Activated T-cell treated with anti-CD3 and anti-CD28 coated beads, Interleukin-2, amount 50 U/mL, for 72 hours (primary cell): ENCODE measurements at places on chromosomes 4 and X. TPM values are rescaled to one million over a fixed set of nuclear protein-coding genes. Genes with fewer than 3 reads are reported as not detected.

The NUP62CL gene
- total RNA-seq = 4.9 TPM

GRCh38 chrX:37785569-37785968 is 5.7 kb downstream of the CYBB start:
- H3K27me3 ChIP-seq = peaks cover 11% of the 10 kb centered on the region
- H3K36me3 ChIP-seq = no peaks in the 10 kb centered on the region
- no peak for DNase-seq
- H3K4me1 ChIP-seq = peaks cover 15% of the 10 kb centered on the region
- H3K27ac ChIP-seq = no peak overlapping the region
- no peak overlapping the region for H3K4me3 ChIP-seq

The LONRF3 gene
- total RNA-seq = 3.3 TPM

DNA sequence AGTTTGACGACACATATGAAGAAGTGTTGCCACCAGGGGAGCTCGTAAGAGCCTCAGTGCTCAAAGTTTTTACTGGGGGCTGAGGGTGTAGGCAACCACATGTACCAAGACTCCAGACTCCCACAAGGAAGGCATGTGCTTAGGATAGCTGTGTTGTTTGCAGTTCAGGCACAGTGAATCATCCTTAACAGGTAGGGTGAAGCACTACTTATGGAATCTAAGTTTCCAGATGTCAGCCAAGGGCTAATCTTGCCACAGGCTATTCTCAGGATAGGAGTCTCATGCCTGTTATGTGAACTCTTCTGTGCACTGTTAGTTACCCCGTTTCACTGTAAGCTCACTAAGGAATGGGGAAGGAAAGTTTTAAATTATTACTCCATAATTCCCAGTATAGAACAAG is 202.6 kb downstream of the TMA16 start:
- H3K4me3 ChIP-seq = no peak overlapping the region
- no peaks in the 10 kb centered on the region for H3K4me1 ChIP-seq
- H3K27ac ChIP-seq = no peak overlapping the region
- no peak for DNase-seq
- H3K36me3 ChIP-seq = no peaks in the 10 kb centered on the region
- H3K27me3 ChIP-seq = peaks cover 9% of the 10 kb centered on the region

DNA sequence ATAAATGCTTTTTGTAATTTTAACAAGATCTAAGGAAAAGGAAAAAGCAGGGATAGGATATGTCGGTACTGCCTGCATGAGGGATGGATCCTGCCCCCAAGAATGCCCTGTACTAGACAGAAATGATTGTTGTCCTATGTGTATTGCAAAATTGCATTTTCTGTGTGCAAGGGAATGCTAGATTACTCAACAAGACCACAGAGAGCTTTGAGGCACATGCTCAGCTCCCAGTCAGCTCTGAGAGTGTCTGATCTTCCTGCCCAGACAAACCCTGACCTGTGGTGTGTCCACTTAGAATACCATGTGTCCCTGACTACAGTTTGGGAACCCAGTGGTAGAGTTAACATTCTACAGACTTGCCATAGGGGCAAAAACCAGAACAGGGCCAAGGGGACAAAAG is 129.2 kb upstream of the PAK3 start:
- no peak overlapping the region for H3K27ac ChIP-seq
- no peaks in the 10 kb centered on the region for H3K36me3 ChIP-seq
- DNase-seq = no peak
- H3K4me1 ChIP-seq = no peaks in the 10 kb centered on the region
- no peak overlapping the region for H3K4me3 ChIP-seq

GRCh38 chrX:126886997-126887396 is 67.5 kb downstream of the PRR32 start:
- no peak overlapping the region for H3K4me3 ChIP-seq
- no peaks in the 10 kb centered on the region for H3K36me3 ChIP-seq
- H3K27ac ChIP-seq = no peak overlapping the region
- no peaks in the 10 kb centered on the region for H3K4me1 ChIP-seq
- no peaks in the 10 kb centered on the region for H3K27me3 ChIP-seq

- DNase-seq = no peak
- peaks cover 9% of the 10 kb centered on the region for H3K27me3 ChIP-seq
- no peak overlapping the region for H3K27ac ChIP-seq
- H3K4me1 ChIP-seq = no peaks in the 10 kb centered on the region
Measured at GRCh38 chr4:98055800-98056501, 87.3 kb downstream of the STPG2 start.

The DCAF12L1 gene
- total RNA-seq = not detected

The GAGE1 gene
- not detected for total RNA-seq

DNA sequence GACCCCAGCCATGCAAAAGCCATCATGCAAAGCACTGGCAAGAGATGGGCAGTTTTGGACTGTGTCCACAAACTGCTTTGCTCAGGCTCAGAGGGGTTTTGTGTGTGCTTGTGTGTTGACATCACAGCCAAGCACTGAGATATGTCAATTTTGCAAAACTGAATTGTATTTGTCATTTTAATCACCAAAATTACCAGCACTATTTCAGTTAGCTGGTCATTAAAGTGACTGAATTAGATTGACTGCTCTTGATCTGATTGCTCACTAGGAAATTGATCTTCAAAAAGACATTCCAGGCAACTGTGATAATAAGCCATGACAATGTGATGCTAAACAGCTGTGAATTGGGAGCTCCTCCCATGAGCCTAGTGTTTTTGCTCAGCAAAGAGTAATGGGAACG is 337.3 kb upstream of the GNPDA2 start:
- H3K4me3 ChIP-seq = no peak overlapping the region
- H3K27me3 ChIP-seq = no peaks in the 10 kb centered on the region
- no peak for DNase-seq

- no peak for DNase-seq
- H3K4me3 ChIP-seq = no peak overlapping the region
- no peaks in the 10 kb centered on the region for H3K27me3 ChIP-seq
Measured at GRCh38 chrX:136867096-136867491, 13.4 kb downstream of the RBMX start.

DNA sequence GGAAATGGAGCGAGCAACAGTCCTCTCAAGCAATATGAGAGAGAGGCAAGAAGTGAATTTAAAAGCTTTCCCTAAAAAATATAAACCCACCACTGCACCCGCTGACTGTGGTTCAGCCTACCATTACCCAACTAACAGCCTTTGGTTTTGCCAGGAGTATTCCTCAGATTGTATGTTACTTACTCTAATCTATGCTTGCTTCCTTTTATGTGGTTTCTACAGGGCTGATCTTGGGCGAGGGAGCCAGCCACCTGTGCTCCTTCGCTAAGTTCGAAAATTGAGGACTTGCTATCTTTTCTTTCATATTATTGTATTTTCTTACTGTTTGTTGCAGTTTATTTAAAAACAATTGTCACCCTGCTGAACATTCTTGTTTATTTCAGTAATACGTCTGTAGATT is 101.1 kb downstream of the DDX53 start:
- no peak for DNase-seq
- no peak overlapping the region for H3K27ac ChIP-seq
- no peaks in the 10 kb centered on the region for H3K4me1 ChIP-seq
- no peak overlapping the region for H3K4me3 ChIP-seq

DNA sequence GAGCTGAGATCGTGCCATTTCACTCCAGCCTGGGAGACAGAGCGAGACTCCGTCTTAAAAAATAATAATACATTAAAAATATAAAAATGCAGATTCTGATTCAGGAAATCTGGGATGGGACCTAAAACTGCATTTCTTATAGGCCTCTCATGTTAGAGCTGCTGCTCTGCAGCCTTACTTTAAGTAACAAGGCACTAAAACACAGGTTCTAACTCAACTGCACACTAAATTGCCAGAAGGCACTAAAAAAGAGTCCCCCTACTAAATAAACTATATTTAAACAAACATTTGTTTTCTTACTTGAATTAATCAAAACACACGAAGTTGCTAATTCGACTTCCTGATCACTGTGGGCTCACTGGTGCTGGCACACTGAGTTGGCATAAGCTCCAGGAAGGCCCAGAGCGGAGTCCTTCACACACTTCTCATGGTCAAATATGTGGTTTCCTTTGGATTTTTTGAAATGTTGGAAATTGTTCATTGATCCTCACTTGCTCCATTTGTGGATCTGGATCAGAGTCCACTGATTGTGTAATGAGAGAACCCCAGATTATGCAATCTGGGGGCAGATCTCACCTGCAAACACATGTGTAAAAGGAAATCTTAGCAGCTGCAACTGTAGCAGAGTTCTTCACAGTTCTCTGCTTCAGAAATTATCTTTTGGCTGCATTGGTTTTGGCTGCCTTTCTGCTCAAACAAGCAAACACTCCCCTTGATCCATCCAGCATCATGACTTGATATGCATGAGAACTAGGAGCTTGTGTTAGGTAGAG is 59.3 kb downstream of the AFF1 start:
- DNase-seq = no peak
- no peak overlapping the region for H3K4me3 ChIP-seq
- H3K36me3 ChIP-seq = peaks cover 4% of the 10 kb centered on the region
- peaks cover 5% of the 10 kb centered on the region for H3K4me1 ChIP-seq

DNA sequence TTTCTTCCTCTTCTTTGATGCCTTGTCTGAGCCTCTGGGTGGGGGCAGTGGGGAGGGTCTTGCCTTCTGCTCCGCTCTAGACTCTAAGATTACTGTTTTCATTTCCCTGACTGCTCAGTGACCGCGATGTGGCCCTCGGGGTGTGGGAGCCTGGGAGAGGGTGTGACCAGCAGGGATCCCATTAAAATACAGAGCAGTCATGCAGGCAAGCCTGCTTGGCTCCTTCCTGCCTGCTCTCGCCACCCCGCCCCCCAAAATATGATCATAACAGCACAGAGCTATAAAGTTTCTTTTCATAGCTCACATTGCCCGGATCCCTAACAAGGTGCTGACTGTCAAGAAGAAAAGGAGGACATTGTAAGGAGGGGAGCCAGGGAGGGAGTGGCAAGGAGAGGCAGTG is 332.9 kb downstream of the RAB28 start:
- no peaks in the 10 kb centered on the region for H3K4me1 ChIP-seq
- no peaks in the 10 kb centered on the region for H3K27me3 ChIP-seq
- no peak for DNase-seq
- no peak overlapping the region for H3K4me3 ChIP-seq
- H3K27ac ChIP-seq = no peak overlapping the region
- H3K36me3 ChIP-seq = no peaks in the 10 kb centered on the region

The PPP1R3F gene
- total RNA-seq = 16.1 TPM

DNA sequence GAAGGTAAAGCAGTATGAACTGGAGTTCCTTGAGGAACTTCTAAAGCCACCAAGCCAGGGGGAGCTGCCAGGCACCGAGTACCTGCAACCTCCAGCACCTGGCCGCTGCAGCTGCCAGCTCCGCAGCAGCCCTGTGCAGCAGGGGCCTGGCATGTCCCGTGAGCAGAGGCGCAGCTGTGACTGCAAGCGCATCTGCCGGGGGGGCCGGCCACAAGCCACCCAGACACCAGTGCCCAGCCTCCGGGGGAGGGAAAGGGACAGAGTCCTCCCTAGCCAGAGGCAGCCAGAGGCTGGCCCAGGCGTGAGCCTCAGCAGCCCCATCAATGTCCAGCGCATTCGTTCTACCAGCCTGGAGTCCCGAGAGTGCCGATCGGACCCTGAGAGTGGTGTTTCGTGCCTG is 26.6 kb upstream of the PRPS1 start:
- H3K4me1 ChIP-seq = no peaks in the 10 kb centered on the region
- H3K36me3 ChIP-seq = no peaks in the 10 kb centered on the region
- DNase-seq = no peak
- no peak overlapping the region for H3K4me3 ChIP-seq
- H3K27ac ChIP-seq = no peak overlapping the region

DNA sequence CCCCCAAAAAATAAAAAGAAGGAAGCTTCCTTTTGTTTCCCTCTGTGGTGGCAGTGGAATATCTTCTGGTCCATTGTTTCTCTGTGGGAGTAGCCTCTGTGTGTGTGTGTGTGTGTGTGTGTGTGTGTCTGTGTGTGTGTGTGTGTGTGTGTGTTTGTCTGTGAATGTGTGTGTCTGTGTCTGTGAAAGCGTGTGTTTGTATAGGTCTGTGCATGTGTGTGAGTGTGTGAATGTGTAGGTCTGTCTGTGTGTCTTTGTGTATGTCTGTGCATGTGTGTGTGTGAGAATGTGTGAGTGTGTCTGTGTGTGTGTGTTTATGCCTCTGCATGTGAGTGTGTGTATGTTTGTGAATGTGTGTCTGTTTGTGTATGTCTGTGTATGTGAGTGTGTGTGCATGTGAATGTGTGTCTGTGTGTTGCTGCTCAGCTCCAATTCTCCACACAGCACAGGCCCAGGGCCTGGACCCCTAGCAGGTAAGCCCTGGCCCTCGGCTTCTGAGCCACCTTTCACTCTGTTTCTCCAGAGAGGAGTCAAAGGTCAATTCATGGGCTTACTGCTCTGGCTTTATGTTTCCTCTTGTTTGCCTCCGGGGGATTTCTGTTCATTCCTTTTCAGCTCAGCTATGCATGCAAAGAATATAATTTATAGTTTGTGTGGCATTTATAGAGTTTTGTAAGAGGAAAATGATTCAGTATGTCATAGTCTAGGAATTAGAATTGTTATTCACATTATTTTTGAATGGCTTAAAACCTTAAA is 89.8 kb downstream of the UCHL1 start:
- H3K27me3 ChIP-seq = no peaks in the 10 kb centered on the region
- DNase-seq = no peak
- no peak overlapping the region for H3K4me3 ChIP-seq
- H3K36me3 ChIP-seq = no peaks in the 10 kb centered on the region
- no peaks in the 10 kb centered on the region for H3K4me1 ChIP-seq

- no peaks in the 10 kb centered on the region for H3K27me3 ChIP-seq
- no peaks in the 10 kb centered on the region for H3K4me1 ChIP-seq
- H3K4me3 ChIP-seq = no peak overlapping the region
- peaks cover 4% of the 10 kb centered on the region for H3K36me3 ChIP-seq
Measured at GRCh38 chr4:110172972-110173371, 25.4 kb downstream of the ELOVL6 start.
